ENCODE measurements at places on chromosomes 4 and X.

GRCh38 chr4:184362396-184362795, 112.0 kb downstream of the IRF2 start:
- DNase-seq: no peak

- no peak for DNase-seq
These were observed 32.0 kb downstream of the ELF2 start for GRCh38 chr4:139144911-139145551.

DNA sequence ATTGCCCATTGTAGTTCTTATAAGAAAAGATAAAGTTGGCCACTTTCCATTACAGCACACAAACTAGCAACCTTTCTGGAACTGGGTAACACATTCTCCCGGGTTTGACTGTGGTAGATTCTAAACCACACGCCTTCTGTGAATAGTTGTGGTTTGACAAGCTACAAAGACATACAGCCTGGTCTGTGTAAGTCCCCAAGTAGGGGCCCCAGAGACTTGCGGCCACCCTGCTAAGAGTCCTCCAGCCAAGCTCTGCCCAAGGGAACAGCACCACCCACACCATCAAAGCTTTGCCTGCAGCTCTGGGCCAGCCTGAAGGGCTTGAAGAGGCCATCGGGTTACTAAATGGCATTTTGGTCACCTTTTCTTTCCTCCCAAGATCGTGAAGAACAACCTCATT, 203.4 kb downstream of the MAML3 start:
- no peak for DNase-seq

GRCh38 chrX:84907324-84907968, 96.2 kb upstream of the APOOL start:
- no peak for DNase-seq

GRCh38 chr4:84995386-84995785, 28.9 kb upstream of the WDFY3 start:
- no peak for DNase-seq

DNA sequence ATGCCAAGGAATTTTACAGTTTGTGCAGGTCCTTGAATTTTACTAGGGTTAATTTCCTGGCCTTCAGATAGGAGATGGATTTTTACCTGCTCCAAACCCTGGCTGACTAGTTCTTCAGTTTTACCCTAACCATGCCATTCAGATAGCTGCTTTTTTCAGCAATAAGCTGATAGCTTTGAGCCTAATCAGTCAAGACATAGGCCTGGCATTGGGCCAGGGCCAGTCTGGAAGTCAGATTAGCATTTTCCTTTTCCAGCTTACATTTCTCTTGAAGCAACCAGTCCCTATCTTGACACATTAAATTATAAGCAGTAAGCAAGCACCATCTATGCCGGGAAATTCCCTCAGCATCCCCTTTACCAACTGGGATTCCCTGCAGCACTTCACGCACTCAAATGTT, 177.1 kb downstream of the ADGRA3 start:
- DNase-seq: no peak

GRCh38 chr4:141391771-141392170, 171.1 kb downstream of the ZNF330 start:
- DNase-seq: no peak

DNA sequence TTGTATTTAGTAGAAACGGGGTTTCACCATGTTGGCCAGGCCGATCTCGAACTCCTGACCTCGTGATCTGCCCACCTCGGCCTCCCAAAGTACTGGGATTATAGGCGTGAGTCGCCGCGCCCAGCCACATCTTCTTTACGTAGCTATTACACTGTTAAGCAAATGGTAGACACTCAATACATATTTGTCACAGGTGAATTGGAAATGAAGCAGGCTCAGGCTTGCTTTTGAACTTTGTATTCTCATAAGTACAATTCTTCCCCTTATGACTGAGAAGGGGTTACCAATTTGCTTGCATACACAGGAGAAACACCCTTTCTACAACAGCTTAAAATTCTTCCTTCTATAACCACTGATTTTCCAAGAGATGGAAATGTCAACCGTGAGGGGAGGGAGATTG, 787 bp upstream of the SRPX2 start:
- no peak for DNase-seq
